Astrocyte of the hippocampus (primary cell): ENCODE measurements at places on chromosomes 7 and 10.

DNA sequence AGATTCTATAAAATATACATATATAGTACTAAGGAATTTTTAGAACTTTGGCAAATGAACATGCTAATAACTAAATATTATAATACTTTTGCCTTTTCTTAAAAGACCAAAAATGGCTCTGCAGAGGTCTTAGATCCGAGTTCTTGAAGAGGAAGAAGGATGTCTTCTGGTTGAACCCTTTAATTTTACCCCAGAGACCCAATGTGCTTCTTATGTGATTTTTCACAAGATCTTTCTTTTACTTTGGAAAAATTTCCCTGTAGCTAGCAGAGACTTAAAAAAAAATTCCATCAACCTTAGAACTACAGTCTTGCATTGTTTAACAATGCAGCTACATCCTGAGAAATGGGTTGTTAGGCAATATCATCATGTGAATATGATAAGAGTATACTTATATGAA is 663.2 kb downstream of the PARD3 start:
- no peak for DNase-seq

DNA sequence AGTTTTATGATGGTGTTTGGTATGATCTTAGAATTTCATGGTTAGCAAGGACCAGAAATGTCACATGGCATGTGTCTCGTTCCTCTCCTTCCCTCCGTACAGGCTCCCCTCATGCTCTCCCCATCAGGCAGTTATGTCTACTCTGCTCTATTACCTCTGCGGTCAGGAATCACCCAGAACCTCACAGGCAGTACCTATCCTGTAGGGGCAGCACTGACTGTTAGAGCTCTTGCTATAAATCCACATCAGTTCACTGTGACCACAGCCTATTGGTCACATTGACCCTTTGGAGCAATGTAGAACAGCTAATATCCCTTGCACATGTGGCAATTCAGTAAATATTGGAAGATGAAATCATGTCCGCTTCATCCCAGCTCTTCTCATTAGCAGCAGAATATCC is 151.8 kb downstream of the WNT2 start:
- no peak for DNase-seq

- DNase-seq = no peak
Observed at GRCh38 chr10:122273966-122274545, 3.0 kb downstream of the BTBD16 start.

GRCh38 chr10:92768104-92768503 is 78.3 kb downstream of the HHEX start:
- DNase-seq = no peak

GRCh38 chr10:119315128-119316001 is 108.0 kb downstream of the GRK5 start:
- peak; percentile 96 for DNase-seq

GRCh38 chr10:91924212-91925021 is 847 bp downstream of the BTAF1 start:
- no peak for DNase-seq
